ENCODE measurements at places on chromosomes 16 and 17.
A peak's percentile ranks its signal among the peaks of the same experiment; 100 is the strongest.

DNA sequence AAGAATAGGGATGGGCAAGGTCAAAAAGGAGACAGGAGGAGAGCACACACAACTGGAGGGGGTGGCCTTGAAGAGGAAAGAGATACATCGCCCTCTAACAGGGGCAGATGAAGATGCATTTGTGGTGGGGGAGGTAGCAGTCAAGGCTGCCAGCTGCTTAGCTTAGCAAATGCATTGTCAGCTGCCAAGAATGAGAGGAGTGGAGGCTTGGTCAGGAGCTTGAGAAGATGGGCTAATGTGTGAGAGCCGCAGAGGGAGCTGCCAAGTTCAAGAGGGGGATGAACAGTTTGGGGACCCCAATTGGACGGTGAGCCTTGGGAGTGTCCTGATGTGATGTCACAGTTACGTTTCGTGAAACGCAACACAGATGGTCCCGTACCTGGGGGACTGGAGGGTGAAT, 28.9 kb upstream of the GNA13 start:
- no peak for DNase-seq

GRCh38 chr17:28166478-28166877, 124.0 kb downstream of the NLK start:
- DNase-seq, result no peak

GRCh38 chr17:42775534-42776098, 2.4 kb downstream of the VPS25 start:
- DNase-seq, result no peak

DNA sequence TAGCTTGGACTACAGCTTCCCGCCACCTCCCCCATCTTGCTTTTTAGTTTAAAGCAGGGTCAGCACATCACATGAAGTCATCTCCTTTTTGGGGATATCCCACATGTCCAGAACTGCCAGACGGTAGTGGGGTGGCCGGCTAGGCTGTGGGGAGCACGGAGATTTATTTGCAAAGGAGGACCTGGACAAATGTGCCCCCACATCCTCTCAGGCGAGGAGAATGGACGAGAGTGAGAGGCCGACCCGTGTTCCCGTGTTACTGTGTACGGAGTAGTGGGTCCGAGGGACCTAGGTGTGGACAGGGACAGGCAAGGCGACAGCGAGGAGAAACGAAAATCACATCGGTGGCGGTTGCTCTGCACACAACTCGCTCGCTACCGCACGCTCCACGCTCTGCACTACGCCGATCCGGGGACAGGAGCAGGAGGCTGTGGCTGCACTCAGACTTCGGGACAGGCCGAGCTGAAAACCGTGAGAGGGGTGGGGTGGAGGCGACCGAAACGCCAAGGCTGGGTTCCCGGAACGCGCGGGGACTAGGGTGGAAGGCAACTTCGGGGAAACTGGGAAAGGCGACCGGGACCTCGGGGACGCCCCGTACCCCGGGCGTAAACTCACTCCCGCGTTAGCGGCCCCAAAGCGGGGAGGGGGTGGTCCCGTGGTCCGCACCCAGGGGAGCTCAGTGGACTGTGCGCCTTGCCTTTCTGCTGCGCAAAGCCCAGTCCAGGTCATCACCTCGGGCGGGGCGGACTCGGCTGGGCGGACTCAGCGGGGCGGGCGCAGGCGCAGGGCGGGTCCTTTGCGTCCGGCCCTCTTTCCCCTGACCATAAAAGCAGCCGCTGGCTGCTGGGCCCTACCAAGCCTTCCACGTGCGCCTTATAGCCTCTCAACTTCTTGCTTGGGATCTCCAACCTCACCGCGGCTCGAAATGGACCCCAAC, at the start of gene MT1A:
Gene MT1A (plus strand): TSS at position 853 of the 937 bp plus-strand sequence. CDS start 73 bp downstream, at position 926.
- DNase-seq, result no peak

GRCh38 chr17:68594552-68594951, 6.6 kb downstream of the FAM20A start:
- no peak for DNase-seq

DNA sequence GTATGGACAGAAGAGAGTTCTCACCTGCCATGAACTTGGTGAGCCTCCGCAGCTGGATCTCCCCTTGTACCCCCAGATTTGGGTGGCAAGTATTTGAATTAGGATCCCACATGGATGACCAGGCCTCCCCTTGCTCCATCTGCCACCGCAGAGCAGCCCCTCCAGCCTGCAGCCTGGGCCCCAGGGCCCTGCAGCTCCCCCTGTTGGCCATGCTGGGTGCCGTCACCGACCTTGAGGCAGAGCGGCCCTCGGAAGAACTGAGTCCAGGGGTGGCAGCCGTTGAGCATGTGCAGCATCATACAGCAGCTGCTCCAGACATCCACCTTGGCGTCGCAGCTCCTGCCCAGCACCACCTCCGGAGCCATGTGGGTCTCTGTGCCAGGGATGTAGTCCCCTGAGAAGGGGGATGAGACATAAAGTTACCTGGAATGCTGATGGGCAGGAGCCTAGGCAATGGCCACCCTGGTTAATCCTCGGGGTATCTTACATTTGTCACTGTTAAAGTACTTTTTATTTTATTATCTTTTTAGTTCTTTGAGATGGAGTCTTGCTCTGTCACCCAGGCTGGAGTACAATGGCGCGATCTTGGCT, 9.0 kb upstream of the SPATA32 start:
- DNase-seq, result peak; percentile 39

DNA sequence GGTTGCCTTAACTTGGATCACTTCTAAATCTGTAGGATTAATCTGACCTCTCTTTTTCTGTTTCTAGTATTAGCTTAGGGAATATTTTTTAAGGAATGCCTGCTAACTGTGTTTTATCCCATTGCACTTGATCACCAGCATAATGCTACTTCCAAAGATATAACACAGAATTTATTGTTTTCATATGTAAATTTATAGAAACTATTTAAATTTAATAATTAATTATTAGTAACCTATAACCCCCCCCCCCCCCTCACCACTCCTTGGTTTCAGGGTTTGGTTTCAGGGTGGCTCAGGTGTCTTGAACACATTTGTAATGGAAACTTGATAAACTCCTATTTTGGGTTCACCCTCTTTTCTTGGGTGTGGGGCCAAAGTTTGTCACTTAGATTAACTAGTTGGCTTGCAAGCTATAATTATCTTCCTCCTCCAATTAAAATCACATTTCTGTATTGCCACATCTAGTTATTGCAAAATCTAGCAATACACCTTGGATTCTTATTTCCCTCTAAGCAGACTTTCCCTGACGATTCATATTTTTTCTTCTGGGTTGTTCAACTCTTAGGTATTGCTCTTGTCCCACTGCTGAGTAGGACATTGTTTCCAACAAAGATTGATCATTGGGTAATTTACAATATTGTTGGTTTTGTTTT, 18.3 kb downstream of the KRT12 start:
- no peak for DNase-seq

DNA sequence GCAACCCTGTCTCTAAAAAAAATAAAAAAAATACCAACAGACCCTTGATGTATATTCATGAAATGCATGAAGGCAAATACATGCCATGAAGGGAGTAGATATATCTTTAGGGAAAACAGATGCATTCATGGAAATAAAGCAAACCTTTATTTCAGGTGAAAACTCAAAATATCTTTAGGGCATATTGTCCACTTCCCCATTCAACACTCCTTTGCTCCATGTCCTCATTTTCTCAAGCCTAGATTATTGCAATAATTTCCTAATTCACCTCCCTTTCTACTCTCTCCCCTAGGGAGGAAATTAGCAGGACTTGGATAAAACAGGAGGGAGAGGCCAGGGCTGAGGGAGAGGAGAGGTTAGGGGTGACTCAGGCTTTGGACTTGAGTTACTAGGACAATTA, 5.7 kb upstream of the VPS25 start:
- DNase-seq, result no peak

- DNase-seq, result no peak
Measured at GRCh38 chr17:41683441-41684007, 5.2 kb upstream of the EIF1 start.

- no peak for DNase-seq
Measured at GRCh38 chr16:6494716-6495115, 837.9 kb upstream of the RBFOX1 start.

DNA sequence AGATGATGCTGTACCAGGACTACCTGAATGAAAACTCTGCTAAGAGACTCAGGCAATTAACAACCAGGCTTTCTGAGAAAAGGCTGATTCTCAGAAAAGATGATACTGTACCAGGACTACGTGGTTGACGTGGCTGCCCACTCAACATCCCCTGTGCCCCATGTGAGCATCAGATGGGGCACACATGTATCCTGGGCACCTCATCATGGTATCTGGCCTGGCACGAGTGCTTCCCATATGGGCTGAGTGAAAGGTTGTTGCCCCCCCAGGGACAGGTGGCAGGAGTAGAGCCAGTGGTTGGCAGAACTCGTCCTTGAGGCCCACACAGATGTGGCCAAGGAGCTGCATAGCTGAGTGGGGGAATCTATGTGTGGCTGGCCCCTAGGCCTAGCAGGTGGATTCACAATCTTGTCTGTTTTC, 3.5 kb upstream of the CES4A start:
- DNase-seq, result no peak

DNA sequence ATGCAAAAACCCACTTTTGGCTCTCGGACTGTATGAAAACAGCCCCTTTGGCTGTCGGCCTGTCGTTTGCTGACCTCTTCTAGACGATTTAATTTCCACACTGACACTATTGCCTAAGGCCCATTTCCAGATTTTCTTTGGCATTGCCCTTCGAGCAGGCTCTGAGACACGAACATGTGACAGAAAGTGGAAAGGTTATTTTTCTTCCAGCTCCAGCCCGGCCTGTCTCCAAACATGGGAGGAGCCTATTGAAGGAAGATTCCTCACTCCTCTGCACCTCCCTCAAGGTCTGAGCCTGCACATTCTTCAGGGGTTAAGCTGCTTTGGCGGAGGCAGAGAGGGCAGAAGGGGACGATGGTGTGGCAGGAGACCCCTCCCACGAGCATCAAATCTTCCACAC, 85.9 kb upstream of the FOXF1 start:
- DNase-seq, result no peak

- DNase-seq, result no peak
Measured at GRCh38 chr16:81424771-81425170, 19.8 kb upstream of the CMIP start.

- no peak for DNase-seq
Measured at GRCh38 chr16:76784530-76784929, 406.5 kb upstream of the MON1B start.

- DNase-seq, result no peak
Measured at GRCh38 chr17:11081342-11081741, 159.7 kb upstream of the SHISA6 start.
